Stimulated activated CD8-positive, alpha-beta memory T cell treated with anti-CD3 and anti-CD28 coated beads, Interleukin-4, amount 100 ng/mL, for 1 hour (primary cell): ENCODE measurements at places on chromosomes 2 and 18.

- no peak for DNase-seq
Measured at GRCh38 chr2:188909036-188909435, 65.1 kb upstream of the COL3A1 start.

DNA sequence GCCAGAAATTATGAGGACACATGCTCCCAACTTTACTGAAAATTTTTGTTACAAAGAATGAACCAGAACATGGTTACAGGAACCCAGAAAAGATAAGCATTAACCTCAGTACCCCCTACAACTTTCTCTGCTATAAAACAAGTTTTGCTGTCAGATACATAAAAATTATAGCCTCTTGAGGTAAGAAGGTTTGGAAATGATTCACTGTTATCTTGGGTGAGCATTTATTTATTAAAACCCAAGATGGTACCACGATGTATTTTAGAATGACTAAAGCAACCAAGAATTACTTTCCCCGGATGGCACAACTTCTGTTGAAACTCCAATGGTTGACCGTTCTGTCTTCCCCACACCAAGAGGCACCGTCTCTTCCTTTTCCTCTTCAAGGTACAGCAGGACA lies 72.9 kb downstream of the RBMS1 start:
- no peak for DNase-seq

GRCh38 chr2:61044636-61045035 lies 21.0 kb upstream of the SANBR start:
- DNase-seq = no peak

DNA sequence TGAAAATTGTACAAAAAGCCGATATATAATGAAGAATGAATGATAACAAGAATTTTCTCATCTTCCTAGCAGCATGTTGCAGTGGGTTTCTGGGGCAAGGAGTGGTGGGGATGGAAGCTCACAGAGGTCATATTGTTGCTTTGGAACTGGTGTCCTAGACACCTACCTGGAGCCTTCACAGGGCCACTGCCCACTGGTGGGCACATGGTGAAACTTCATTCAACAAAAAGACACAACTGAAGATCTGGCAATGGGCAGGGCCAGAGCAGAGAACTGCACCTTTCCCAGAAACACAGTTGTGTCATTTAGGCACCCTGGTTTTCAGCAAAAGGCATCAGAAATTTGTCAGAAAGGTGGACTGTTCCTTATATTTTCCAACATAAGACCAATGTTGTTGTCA lies 115.3 kb downstream of the FHOD3 start:
- no peak for DNase-seq

DNA sequence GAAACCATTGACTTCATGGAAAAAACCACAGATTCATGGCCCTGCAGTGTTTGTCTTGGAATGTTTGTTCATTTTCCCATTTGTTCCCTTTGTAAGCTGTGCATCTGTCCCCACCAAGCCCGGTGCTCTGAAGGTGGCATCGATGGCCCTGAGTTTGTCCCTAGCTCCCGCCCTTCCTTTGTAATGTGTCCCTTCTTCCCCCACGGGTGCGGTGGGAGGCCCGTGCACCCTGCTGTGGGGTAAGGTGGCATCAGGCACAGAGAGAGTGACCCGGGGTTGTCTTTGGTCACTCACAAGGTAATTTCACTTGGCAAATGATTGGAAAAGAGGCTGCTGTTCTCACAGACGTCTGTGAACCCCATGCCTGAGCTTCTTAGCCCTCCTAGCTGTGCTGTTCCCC lies 28.7 kb downstream of the KLHL29 start:
- no peak for DNase-seq

- no peak for DNase-seq
Measured at GRCh38 chr2:201116959-201117734, 1.2 kb downstream of the CFLAR start.

DNA sequence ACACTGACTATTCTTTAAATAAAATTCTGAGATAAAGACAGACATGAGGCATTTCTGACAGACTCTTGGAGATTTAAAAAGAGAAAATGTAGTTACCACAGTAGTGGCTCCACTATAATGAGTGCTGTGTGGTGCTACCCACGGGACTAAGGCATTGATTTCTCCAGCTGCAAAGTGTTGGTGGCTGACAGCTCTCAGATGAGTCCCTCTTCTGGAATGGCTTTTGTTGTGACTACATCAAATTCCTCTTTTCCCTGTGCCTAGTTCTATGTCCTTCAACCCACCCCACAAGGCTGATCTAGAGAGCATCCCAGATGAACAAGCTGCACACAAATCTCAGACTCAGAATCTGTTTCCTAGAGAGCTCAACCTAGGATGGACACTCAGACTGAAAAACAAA lies 884.8 kb upstream of the ZEB2 start:
- no peak for DNase-seq

DNA sequence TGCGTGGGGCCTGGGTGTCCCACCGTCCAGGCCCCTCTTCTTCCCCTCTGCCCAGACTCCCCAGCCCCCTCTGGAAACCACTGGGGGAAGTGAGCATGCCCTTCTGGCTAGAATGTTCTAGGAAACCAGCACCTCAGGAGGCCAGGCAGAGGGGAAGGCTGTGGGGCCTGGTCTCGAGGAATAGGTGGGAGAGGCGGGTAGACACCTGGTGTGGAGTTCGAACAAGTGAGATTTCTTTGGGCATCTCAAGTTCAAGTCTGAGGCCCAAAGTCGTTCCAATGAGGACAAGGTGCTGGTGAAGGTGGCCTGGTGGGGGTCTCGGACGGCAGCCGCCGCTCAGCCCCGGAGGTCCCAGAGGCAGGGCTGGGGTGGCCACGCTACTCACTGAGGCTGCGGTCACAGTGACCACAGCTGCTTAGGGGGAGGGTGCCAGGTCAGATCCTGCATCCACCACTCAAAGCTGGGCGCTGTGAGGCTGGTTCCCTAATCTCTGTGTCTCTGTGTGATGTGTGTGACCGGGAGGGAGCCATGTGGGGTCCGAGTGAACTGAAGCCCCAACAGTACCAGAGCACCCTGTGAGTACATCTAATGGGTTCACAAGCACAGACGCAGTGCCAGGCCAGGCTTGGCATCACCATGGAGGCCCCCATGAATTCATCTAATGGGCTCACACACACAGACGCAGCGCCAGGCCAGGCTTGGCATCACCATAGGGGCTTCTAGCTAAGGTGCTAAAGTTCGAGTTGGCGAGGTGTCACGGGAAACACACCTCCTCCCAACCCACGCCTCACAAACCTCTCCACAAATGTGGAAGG lies 26.5 kb upstream of the PXDN start:
- no peak for DNase-seq

DNA sequence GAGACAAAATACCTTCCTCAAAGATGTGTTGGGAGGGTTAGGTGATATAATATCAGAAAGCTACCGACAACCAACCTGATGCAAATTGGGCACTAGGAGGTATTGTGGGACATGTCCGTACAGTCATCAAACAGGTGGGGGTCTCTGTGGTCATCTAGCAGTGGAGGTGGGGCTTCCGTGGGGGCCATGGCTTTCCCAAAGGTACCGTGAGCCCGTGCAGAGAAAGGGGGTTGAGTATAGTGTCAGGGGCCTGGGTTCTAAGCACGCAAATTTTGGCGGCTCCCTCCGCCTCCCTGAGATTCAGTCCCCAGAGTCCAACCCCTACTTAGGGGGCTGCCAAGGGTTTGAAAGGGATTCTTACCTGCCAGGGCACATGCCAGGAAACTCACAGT lies 32.6 kb downstream of the HJURP start:
- no peak for DNase-seq

- DNase-seq = no peak
Measured at GRCh38 chr2:221610255-221610654, 38.2 kb upstream of the EPHA4 start.

- DNase-seq = no peak
Measured at GRCh38 chr2:163348857-163349380, 386.9 kb downstream of the FIGN start.

DNA sequence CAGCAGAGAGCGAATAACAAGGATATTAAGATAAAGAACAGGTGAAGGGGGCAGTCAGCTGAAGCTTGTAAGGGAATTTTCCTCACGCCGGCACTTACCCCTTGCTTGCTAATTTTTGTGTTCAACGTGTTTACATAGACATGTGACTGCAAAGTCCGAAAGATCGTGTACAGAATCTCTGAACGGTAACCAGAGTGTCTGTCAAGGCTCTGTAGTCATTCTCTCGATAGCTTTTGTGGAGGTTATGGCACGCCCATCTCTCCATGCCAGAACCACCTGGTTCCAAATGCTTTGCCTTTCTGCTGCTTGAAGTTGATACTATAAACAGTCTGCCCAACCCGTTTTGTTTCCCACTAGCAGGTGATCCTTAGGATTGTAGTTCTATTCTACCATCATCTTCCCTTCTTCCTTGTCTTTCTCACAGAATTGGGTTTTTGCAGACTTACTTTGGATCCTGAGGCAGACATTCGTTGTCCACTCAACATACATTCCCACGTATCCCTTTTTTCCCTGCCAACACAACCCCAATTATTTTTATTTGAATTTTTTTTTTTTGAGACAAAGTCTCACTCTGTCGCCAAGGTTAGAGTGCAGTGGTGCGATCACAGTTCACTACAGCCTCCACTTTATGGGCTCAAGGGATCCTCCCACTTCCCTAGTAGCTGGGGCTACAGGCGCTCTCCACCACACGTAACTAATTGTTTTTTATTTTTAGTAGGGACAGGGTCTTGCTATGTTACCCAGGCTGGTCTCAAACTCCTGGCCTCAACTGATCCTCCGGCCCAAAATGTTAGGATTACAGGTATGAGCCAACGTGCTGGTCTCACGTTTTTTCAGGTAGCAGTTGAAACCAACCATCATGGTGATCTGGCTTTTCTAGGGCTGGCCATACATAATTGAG lies 1.3 kb upstream of the USP34 start:
- no peak for DNase-seq

GRCh38 chr2:152445375-152445774 lies 110.4 kb downstream of the FMNL2 start:
- DNase-seq = no peak

- DNase-seq = no peak
Measured at GRCh38 chr2:171320731-171321130, 113.1 kb downstream of the METTL8 start.

DNA sequence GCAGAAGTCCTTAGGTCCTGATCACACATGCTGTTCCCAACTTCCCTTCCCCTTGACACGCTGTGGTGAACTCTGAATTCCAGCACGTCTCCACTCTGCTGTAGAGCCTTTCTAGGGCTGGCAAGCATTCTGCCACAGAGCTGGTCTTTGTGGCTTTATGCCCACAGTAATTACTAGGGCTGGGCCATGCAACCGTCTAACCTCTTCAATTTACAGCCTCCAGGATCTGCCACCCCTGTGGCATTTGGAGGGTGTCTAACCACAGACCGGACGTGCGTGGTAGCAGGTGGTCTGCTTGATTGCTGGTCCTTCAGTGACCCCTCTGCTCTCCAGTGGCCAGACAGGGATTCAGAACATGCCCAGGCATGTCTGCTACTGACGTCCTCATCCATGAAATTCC lies 43.1 kb upstream of the TGFA start:
- no peak for DNase-seq
